ENCODE measurements at places on chromosomes 12 and 14.

GRCh38 chr14:103142026-103142425 is 18.8 kb downstream of the TNFAIP2 start:
- no peak for DNase-seq

DNA sequence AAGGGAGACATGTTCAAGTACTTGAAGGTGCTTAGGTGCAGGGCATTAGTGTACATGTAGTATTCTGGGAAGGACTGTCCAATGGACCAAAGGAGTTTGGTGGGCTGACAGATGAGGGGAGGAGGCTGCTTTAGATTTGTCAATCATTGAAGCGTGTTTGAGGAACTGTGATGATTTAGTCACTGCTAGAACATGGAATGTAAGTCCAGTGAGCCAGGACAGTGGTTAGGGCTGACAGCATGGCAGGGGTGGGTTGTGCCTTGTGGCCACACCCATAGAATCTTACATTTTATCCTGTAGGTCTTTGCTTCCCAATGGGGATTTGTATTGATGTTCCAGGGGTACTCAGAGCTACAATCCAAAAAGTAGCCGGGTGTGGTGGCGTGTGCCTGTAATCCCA is 24.6 kb downstream of the DIP2B start:
- no peak for DNase-seq

DNA sequence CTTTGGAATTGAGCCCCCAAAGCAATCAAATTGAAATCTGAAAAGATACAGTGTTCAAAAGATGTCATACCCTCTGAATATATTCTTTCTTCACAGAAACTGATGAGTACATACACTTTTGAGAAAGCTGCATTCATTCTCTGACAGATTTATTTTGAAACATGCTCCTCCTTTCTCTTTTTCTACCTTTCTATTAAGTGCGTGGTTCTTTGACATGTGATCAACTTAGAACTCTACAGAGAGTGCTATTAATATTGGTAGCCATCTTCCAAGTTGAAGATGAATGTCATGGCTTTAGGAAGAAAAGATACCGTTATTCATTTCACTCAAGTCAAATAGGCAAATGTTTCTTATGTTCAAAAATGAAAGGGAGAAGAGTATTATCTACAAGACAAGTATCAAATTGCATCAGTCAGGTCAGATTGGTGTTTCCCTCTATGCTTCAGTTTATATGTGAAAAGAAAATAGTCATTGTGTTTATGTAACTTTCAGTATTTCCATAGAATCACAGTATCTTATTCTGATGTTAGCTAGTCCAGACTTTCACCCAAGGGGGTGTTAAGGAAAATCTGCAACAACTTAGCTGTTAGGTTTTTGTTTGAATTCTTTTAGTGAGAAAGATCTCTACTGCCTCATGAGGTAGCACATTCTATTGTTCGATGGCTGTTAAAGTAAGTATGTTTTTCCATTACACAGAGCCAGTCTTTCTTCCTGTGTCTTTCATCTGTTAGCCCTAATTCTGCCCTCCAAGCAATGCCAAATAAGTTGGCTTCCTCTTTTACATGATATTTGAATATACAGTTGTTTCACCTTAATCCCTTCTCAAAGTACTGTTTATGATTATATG is 55.4 kb upstream of the GARIN2 start:
- DNase-seq: no peak

DNA sequence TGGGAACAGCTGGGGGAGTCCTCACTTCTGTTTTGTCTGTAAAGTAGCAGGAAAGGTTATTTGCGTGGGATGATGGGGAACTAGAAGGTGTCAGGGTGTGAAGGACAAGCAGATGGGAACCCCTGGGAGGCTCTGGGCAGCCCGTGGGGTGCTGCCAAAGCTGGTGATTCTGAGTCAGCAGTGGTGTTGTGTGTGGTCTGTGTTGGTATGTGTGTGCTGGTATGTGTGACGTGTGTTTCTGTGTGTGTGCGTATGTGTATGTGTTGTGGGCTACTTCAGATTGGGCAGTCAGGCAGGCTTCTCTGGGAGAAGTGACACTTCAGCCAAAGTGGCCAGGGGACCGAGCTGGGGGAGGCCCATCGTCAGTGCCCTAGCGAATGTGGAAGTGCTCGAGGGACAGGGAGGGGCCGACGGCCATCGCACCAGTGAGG is 15.3 kb upstream of the BDKRB2 start:
- no peak for DNase-seq

DNA sequence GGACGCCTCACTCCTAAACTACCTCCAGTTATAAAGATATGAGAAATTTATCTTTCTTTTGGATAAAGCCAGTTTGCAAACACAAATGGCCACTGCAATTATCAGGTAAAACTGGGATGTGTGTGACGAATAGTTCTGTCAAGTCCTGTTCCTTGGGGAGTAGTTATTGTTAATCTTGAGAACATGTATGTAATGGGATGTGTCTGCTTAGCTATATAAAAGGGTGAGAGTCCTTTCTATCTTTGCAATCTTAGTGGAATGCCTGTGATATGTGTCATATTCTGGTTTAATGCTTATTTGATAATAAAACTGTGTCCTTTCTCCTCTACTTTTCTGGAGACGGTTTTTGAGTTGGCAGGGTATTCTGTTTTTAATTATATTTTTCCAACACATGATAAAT is 56.1 kb upstream of the PKP2 start:
- DNase-seq: no peak

- no peak for DNase-seq
Measured at GRCh38 chr12:6376079-6376869, 911 bp upstream of the SCNN1A start.

DNA sequence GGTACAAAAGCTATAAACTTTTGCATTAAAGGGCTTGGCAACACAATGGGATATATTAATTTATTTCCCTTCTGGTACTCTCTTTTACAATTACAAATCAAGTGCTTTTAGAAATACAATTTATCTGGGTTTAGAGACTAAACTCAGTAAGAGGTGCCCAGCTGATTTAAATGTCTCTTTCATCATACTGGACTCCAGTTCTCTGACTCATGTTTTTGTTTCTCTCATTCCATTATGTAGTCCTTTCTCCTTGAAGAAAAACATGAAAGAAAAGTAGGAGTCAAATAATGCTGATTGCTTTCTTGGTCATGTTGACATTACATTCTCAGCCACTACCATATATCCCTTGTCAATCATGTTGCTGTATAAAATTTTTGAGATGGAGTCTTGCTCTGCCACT is 36.3 kb upstream of the CFL2 start:
- no peak for DNase-seq

DNA sequence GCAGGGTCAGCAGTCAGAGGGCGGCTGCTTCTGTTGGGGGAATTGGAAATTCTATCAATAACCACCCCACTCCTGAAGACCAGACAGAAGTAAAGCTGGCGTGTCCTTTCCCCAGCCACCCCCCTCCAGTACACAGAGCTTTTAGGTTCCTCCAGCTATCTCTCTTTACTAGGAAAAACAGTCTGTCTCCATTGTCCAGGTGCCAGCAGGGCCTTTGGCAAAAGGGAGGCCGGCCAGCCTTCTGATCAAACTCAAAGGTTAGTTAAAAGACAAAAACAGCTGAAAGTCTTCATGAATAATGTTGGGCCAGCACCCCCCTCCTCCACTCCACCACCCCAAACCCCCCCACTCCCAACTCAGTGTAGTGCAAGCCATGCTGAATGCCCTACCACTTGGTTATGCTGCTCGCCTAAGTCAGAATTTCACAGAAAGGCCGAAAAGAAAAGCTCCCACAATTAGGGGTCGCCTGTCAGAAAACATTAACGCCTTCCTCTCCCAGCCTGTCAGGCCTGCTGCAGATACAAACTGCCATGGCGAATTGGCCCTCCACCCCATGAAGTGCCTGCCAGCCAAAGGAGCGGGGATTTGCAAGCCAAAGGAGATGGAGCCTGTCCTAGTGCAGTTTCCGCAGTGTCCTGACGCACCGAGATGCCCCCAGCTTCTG is 8.9 kb downstream of the ASCL1 start:
- no peak for DNase-seq

Data from NCI-H2081 treated with DMSO at 0.1 percent for 48 hours (cell line).